ENCODE measurements at places on chromosomes 6 and 20.

DNA sequence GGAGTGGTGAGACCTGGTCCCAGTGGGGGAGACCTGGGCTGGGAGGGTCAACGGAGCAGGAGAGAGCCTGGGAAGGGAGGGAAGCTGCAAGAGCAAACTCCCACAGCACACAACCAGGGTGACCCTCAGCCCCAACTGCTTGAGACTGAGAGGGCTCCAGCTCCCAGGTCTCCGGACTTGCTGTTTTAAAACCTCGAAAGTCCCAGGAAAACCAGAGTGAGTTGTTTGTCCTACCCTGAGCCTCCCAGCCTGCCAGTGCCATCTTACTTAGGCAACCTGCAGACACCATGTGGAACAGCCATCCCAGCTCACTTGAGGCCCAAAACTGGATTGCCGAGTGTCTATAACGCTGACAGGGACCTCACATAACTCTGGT is 4.8 kb upstream of the NTSR1 start:
- DNase-seq: no peak

DNA sequence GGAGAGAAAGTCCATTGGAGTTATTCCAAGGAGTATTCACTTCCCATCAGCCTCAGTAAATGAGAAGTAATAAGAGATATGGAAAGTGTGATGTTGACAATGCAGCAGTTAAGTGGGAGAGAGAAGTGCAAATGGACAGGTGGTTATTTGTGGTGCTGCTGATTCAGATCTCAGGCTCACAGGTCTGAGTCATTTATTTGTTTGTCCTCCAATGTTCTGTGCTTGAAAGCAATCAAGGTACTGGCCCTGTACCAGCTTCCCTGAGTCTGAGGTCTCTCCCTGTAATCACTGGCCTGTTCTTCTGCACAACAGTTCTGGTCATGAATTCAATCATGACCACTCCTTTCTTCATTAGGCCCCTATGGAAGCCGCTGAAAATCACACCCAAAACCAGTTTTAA is 827.7 kb downstream of the MAFB start:
- no peak for DNase-seq

- DNase-seq: no peak
These were observed 78.3 kb upstream of the CLDN20 start for GRCh38 chr6:155185544-155185943.

DNA sequence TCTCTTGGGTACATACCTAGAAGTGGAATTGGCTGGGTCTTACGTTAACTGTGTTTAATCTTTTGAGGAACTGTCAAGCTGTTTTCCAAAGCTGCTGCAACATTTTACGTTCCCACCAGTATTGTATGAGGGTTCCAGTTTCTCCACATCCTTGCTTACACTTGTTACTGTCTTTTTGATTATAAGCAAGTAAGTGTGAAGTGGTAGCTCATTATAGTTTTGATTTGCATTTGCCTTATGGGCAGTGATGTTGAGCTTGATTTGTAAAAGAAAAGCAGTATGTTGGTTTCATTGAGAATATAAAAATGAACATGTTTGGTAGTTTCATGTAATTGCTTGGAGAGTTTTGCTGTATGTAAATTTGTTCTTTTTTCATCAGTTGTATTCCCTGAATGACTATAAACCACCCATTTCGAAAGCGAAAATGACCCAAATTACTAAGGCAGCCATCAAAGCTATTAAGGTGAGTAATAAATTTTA is 40.4 kb downstream of the SCAF8 start:
- DNase-seq: no peak

DNA sequence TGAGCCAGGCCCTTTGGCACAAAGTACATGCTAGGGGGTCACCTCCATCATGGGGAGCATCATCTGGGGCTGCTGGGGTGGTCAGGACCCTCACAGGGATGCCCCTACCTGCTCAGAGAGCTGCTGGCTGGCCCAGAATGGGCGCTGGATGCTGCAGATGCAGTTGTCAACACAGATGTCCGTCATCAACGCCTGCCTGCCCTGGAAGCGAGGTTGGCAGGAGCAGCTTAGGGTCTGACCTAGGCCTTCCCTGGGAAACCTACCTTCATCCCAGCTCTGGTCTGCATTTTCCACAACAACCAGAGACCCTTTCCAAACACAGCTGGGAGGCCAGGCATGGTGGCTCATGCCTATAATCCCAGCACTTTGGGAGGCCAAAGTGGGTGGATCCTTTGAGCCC is 88.0 kb downstream of the EDN3 start:
- DNase-seq: no peak

DNA sequence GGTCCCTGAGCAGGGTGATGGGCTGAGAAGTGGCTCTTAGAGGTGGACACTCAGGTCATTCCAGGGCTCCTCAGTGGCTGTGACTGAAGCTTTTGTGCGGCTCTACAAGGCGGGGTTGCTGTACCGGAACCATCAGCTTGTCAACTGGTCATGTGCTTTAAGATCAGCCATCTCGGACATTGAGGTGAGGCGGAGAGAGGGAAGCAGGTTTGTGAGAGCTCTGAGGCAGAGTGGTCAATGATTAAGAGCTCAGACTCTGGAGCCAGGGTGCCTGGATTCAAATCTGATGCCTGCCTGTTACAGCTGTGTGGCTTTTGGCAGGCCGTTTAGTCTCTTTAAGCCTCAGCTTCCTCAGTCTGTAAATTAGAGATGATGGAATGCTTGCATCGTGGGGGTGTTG is 3.0 kb downstream of the VARS2 start:
- no peak for DNase-seq

Measured in NCI-H1048 (cell line).